ENCODE measurements at places on chromosomes 12 and 14.

DNA sequence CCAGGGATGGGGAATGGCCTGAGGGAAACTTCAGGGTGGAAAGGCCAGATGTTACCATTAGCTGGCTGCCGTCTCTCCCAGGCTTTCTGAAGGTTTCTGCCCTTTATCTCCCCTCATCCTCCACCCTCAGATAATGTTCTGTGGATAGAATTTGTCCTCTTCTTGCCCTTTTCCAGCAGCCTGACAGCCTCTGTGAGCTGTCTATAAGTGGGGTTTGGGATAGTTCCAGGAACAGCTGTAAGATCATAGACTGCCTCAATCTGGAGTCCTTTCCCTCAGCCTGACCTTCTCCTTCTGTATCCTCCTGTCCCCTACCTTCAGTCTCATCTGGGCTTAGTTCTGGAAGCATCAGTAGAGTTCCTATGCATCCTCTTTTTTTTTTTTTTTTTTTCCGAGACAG lies 2.8 kb upstream of the RND1 start:
- no peak for DNase-seq

GRCh38 chr12:66755727-66756395 lies 77.0 kb upstream of the GRIP1 start:
- no peak for DNase-seq

GRCh38 chr14:42277840-42278239 lies 671.2 kb downstream of the LRFN5 start:
- no peak for DNase-seq

DNA sequence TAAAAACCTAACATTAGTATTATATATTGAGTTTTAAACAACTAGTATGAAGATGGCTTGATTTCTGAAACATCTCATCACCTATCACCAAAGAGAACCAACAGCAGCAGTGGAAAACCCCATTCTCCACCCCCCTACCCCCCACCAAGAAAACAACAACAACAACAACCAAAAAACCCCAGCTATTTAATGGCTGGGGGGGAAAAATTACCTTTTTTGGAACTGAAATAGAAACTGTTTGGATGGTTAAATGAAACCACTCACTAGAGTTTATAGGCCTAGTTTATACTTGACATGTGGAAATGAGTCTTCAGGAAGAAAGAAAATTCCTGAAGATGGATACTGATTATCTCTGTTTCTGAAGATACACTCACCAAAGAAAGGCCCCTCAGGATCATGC lies 30.3 kb downstream of the PPP2R5E start:
- DNase-seq, result no peak

GRCh38 chr14:100381395-100382105 lies 58.4 kb downstream of the SLC25A47 start:
- no peak for DNase-seq

- peak; percentile 73 for DNase-seq
These were observed at the start of gene SLC39A2 for GRCh38 chr14:20998674-20999366. SLC39A2 (plus strand) TSS chr14:20999293; CDS start chr14:20999447, 154 bp downstream.

- DNase-seq, result peak; percentile 75
These were observed 217.1 kb downstream of the SLC38A4 start for GRCh38 chr12:46608431-46609272.

DNA sequence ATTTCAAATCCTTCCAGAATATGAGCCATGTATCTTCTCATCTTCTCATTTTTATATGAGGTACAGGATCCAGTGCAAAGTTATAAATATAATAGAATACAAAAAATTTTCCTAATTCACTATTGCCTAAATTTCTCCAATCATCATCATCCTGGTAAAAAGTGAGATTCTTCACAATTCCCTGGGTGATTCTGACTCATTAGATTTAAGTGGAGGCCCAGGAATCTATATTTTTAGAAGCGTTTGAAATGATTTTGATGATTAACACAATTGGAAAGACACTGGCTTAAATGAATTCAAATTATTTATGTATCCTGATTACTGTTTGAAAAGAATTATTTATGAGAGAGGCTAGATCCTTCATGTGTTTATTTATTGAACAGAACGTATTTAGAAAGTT lies 380.3 kb upstream of the PDE3A start:
- no peak for DNase-seq

DNA sequence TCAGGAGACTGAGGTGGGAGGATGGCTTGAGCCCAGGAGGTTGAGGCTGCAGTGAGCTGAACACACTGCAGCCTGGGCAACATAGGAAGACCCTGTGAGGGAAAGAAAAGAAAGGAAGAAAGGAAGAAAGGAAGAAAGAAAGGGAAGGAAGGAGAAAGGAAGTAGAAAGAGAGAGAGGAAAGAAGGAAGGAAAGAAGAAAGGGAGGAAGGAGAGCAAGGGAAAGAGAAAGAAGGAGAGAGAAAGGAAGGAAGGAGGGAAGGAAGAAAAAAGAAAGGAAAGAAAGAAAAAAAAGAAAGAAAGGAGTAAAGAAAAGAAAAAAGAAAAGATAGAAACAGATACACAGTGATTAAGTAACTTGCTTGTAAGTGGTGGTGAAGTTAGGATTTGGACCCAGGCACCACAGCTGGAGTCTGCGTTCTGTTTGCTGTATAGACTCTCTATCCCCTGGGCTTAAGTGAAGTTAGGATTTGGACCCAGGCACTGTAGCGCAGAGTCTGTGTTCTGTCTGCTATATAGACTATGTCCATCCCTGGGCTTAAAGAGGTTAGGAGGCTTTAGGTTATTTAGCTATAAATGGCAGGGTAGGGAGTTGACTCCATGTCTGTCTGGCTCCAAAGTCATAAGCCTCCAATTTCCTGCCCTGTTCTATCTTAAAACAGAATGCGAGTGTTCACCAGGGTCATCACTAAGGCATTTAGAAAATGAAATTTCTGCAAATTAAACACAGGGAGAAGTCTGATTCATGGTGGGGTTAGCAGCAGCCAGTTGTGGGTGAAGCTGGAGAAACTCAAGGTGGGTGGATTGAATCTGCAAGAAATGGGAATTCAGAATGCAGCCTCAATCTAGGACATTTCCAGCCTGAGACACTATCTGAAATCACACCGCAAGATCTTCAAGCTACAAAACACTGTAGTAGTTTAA lies 13.3 kb upstream of the C12orf75 start:
- peak; percentile 82 for DNase-seq

- no peak for DNase-seq
These were observed 5.5 kb upstream of the GPR132 start for GRCh38 chr14:105070760-105071137.

GRCh38 chr12:27852117-27852516 lies 72.1 kb upstream of the MANSC4 start:
- no peak for DNase-seq

DNA sequence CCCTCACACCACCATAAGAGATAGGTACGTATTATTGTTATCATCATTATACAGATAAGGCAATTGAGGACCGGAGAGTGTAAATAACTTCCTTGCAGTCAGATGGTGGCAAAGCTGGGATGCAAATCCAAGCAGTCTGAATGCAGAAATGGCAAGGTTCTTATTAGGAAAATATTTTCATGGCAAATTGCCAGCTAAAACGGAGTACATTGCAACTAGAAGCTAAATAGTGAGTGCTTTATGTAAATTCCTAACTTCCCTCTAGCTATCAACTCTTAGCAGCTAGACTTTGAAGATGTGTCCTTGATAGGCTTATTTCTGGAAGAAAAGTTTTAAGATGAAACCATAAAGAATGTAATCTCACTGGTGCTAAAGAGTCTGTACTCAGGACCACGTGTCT lies 323.9 kb upstream of the DIO2 start:
- DNase-seq, result no peak

DNA sequence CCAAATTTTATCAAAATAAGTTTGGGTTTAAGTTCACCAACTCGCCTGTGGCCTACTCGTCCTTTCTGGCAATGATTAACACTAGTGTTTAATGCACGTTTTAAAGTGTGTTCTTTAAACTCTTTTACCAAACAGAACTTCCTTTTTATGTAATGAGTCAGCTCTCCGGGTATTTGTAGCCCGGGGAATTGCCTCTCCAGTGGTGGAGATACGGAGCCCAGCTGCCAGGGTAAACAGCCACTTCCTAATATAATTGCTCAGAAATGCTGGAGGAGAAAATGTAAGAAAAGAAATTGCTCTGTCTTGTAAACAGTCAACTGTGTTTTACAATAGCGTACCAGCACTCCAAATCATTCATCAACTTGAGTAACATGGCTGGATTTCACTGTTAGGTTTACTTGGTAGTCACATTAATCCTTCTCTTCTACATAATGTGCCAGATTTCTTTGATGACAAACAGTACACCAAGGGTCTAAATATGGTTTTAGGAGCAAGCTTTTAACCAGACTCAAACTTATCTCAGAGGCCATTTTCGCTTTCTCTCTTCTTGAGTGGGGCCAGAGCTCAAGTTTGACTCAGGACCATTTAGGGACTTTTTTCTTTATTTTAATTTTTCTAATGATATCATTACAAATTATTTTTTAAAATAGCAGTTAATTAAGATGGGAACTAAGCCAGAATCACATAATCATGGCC lies 101.2 kb upstream of the SLC38A2 start:
- DNase-seq, result peak; percentile 96

DNA sequence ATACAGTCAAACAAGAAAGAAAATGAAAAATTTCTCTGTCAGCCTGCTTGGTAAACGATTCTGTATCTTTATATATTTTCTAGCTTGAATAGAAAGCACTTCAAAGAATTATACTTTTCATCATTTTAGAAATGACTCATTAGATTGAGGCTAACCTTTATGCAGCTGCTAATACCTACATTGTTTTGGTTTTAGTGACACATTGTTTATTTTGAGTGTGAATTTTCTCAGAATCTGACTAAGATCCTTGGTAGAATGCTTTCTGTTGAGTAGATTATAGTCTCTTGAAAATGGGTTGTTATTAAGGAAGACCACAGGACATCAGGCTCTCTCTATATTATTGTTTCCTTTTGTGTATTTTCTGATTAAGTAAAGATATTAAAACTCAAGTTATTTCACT lies at the start of gene PMCH:
Gene PMCH, minus strand, starts transcription at position 45 of the 400 bp plus-strand sequence. CDS start 63 bp downstream, outside the sequence.
- peak; percentile 11 for DNase-seq

- DNase-seq, result no peak
These were observed 6.8 kb downstream of the ZFHX2 start for GRCh38 chr14:23544511-23545447.
